ENCODE measurements at places on chromosomes 13 and 19.
A peak's percentile ranks its signal among the peaks of the same experiment; 100 is the strongest.

DNA sequence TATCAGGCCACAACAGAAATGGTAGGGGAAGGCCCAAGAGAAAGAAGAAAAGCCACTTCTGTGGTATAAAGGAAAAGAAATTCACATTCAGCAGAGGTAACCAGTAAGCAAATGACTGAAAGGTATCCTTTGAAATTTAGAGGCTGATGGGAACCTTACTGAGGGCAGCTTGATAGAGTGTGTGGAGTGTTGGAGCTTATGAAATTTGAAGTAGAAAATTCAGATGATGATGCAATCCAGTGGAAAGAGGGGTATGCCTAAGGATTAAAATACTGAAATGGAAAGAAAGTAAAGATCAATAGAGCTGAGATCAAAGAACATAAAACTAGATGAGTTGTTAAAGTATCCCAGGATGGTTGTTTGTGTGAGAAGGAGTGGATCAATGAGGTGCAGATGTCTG is 42.8 kb upstream of the RFXAP start:
- no peak for DNase-seq

GRCh38 chr13:101382701-101383100 is 33.6 kb downstream of the NALCN start:
- DNase-seq = no peak

DNA sequence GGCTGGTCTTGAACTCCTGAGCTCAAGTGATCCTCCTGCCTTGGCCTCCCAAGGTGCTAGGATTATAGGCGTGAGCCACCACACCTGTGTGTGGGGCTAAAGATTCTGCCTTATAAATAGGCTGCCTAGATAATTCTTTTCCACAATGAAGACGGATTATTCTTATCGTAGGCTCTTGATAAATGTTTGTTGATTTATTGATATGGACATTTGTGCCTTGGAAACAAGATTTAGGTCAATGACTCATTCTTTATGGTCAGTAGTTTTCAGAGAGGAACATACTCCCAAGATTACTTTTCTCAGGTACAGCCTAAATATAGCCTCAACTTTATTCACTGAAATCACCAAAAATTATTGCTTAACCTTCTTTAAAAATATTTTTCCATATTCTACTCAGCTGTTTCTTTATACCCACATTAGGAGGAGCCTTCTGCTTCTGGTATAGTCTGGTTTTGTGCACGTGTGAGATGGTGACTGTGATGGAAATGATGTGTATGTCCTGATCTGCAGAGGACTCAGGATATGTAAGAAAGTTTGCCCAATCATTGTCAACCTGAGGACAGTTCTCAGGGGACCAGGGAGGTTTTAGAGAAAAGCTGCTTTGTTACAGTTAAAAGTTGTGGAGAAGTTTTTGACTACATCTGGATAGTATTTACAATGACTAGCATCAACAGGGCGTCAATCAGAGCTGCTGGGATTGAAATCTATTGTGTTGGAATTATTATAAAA is 208.9 kb downstream of the DNAJC15 start:
- DNase-seq = no peak

DNA sequence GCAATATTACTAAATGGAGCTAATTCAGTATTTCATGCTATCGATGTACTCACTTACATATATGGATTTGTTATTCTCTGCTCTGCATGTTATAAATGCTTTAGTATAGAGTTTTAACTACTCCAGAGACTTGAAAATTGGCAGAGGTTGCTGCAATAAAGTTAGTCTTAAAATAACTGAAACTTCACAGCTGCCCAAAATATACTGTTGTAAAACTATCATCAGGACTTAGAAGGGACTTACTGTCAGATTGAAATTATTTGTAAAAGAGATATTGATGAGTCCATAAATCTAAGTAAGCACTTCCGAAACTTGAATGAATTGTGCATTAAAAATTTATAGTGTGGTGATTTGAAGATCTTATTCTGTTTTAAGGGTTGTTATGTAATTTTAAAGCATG is 1178.2 kb upstream of the PCDH20 start:
- DNase-seq = no peak

- DNase-seq = peak; percentile 65
Measured at GRCh38 chr19:40433391-40434216, 7.8 kb upstream of the SERTAD1 start.

- DNase-seq = no peak
Measured at GRCh38 chr19:30394481-30395151, 22.4 kb downstream of the ZNF536 start.

Measured in smooth muscle cell of the brain vasculature (primary cell).